ENCODE measurements at places on chromosomes 12 and 14.
A peak's percentile ranks its signal among the peaks of the same experiment; 100 is the strongest.

DNA sequence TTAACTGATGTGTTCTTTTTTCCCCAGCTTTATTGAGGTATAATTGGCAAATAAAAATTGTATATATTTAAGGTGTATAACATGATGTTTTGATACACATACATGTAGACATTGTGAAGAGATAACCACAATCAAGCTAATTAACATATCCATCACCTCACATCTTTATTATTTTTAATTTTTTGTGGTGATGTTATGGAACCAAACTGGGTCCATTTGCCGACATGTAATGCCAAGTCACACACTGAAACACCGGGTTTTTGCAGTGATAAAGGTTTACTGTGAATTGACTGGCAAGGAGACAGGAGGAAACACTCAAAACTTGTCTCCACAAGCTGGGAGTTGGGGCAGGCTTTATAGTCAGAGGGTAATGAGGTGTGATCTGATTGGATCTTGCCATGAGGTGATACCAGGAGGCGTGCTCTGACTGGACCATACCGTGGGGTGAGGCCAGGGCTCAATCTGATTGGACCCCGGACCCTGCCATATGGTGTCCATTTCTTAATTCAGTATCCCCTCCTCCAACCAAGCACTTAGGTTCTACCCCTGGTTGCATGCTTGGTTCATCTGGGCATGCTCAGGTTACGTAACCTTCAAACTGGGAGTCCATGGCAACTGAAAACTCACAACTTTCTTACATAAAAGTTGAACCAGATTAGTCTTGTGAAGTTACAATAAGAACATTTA, 11.8 kb upstream of the WSCD2 start:
- DNase-seq: no peak

- no peak for DNase-seq
Observed at GRCh38 chr14:24813819-24814259, 179.8 kb upstream of the GZMB start.

GRCh38 chr12:69623970-69624369, 13.3 kb upstream of the LRRC10 start:
- no peak for DNase-seq

DNA sequence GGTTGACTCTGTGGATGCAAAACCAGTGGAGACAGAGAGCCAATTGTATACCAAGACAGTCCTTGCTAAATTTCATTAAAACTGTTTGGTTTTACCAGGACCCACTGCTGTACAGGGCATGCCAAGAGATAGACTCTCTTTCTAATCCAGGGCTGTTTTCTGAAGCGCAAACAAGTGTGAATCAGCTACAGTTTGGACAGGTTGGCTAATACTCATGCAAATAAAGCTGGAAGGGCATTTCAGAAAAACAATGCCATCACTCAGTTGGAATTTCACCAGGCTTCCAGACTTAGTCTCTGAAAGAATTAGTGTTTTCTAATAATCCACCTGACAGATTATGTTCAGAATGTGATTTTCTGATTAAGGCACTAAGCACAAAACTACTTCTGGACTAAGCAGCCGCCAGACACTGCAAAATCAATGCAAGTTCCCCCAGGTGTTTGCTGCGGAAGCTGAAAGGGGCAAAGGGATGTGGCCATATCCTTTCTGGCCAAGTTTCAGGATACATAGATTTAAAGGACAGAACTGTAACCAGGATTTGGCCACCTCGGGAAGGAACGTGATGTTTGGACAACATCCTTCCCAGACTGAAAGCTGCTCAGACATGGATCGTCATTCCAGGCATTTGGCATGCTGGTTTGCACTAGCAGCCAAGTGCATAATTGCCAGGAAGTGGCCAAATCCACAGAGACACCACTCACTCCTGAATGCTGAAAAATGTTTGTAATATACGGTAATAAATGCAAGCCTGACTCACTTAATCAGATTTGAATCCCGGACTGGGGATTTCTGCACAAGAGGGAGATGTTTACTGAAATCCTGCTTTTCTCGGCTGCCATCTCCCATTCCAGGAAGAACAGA, 32.0 kb upstream of the CDKN3 start:
- DNase-seq: no peak

GRCh38 chr14:100640471-100641273, 53.5 kb upstream of the BEGAIN start:
- DNase-seq: peak; percentile 85

- DNase-seq: no peak
Observed at GRCh38 chr14:78316786-78317185, 146.6 kb downstream of the NRXN3 start.

DNA sequence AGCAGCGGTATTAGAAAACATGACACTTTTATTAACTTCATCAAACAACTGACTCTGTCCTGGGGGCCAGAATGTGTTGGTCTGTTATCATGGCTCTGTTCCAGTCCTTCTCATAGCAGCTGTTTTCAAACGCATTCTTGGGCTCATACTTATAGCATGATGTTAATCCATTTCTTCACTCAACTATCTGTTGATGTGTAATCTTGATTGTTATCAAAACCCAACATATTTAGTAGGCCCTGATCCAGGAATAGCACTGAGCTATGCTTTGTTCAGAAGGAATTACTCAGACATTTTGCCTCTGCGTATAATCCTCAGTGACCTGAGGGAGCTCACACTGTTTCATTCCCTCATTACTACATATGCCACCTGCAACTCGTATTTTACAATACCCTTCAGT, 315.9 kb downstream of the BMP4 start:
- no peak for DNase-seq
